ENCODE measurements at places on chromosomes 6 and 20.

GRCh38 chr6:111591901-111592461 lies 13.7 kb downstream of the TRAF3IP2 start:
- no peak for DNase-seq

GRCh38 chr6:43060034-43060754 lies 763 bp downstream of the KLC4 start:
- no peak for DNase-seq

DNA sequence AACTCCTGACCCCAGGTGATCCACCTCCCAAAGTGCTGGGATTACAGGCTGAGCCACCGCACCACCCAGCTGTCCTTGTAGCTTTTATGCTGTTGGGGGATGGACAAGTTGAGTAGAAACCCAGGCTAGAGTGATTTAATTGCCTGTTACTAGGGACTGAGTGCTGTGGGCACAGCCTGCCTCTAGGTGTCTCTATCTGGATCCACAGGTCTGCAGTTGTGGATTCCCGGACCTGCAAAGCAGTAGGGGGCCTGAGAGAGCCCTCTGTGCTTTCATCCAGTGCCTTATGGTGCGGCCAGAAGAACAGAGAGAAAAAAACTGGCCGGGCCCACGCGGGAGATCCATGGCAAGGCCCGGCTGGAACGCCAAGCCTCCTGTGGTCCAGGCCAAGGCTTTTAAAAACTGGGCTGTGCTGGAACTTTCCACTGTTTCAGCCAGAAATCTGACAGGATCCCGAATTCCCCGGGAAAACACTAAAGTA lies 5.2 kb downstream of the SIRPA start:
- DNase-seq = no peak

DNA sequence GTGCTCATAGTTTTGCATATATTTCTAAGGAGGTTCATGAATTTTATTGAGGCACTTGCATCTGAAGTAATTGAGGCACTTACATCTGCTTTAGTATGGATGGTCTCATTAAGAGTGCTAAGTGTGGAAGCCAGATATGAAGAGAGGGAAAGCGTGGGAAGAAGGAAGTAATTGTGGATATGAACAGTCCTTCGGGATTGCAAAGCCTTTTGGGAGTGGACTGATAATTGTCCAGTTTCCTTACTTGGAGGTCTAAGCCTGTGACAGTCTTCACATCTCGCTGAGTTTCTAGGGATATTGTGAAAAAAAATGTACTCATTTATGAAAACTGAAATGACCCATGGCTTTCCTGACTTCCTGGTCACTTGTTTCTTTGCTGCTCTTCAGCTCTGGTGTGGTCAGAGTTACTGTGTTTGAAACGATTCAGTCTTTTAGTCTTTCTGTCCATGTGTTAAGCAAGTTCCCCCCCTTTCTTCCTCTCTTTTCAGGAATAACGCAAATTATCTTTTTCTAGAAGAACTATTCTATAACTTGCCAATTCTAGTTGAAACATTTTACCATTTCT lies 137.3 kb downstream of the ZFAND3 start:
- no peak for DNase-seq

GRCh38 chr6:11754625-11755271 lies 23.9 kb downstream of the ADTRP start:
- DNase-seq = no peak

- DNase-seq = no peak
Observed at GRCh38 chr6:167933290-167933689, 64.2 kb upstream of the KIF25 start.

GRCh38 chr20:13102694-13103093 lies 93.9 kb downstream of the SPTLC3 start:
- no peak for DNase-seq

GRCh38 chr6:100761841-100762240 lies 119.3 kb downstream of the ASCC3 start:
- DNase-seq = no peak

DNA sequence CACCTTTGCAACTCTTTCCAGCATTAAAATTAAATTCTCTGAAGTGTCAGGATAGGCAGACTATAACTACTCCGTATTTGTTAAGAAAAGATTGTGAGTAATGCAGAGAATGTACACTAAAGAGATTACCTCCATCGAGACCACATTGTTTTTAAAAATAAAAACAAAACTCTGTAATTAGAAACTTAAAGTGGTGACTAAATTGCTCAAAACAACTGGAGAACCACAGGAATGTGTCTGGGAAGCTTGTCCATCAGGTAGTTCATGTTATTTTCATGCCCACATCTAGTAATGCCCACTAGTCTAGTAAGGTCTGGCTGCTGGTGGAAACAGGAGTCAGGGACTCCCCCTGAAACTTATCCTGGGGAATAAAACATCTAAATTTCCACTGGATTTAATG lies 103.0 kb upstream of the FOXQ1 start:
- no peak for DNase-seq

GRCh38 chr6:1266686-1267056 lies 45.2 kb upstream of the FOXQ1 start:
- DNase-seq = no peak

DNA sequence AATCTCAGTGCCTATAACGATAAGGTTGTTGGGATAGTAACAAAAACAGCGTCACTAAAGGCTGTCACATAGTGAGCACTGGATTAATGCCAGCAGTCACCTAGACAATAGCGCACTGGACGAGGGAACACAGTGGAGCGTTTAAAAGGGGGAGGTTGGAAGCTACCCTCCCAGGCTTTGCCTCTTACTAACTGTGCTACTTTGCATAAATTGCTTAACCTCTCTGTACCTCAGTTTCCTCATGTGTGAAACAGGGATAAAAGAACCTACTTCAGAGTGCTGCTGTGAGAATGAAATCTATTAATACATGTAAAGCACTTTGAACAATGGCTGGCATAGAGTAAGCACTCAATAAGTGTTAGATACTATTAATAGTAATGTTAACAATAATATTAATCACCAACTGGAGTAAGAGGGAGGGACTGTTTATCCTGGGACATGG lies 10.5 kb downstream of the BCL2L1 start:
- no peak for DNase-seq

GRCh38 chr20:11992426-11992825 lies 74.7 kb downstream of the BTBD3 start:
- no peak for DNase-seq
